Naive thymus-derived CD8-positive, alpha-beta T cell (primary cell): ENCODE measurements at places on chromosomes 5 and 9. TPM values are rescaled to one million over a fixed set of nuclear protein-coding genes. Genes with fewer than 3 reads are reported as not detected.

- peaks cover 32% of the 10 kb centered on the region for H3K4me1 ChIP-seq
- no peak for DNase-seq
- no peak overlapping the region for H3K4me3 ChIP-seq
- H3K36me3 ChIP-seq: peaks cover 3% of the 10 kb centered on the region
Measured at GRCh38 chr9:130770679-130771442, 64.2 kb upstream of the ABL1 start.

Gene ANKRD31
- 0.55 TPM for polyA plus RNA-seq

DNA sequence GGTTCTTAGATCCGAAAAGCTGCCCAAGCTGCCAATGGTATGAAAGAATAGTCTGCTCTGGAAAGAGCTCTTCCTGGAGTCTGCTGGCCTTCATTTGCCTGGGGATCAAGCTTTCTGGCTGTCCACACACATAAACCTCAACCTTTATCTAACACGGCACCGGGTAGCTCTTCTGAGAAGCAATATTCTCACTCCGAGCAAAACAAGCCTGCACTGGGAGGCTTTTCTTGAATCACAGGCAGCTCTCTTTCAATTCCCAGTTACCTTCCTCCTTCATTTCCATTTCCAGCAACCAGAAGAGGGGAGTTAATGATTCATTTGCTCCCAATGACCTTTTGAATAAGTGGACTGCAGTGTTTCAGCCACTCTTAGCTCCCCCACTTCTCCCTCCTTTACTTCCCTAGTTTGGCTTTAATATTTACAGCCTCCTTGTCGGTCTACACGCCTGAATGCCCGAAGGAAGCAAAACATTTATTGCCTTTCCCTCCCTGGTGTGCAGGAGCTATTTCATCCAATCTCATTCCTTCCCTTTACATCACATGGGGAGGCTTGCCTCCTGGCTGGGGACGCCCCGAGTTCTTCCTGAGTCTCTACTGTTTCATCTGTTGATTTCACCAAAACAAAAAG lies 187.1 kb downstream of the ARHGEF28 start:
- H3K27me3 ChIP-seq: peaks cover 40% of the 10 kb centered on the region
- no peak overlapping the region for H3K27ac ChIP-seq
- H3K4me3 ChIP-seq: no peak overlapping the region
- no peak for DNase-seq

Gene FBXL17
- polyA plus RNA-seq: 4.6 TPM

- peak within 1 kb of the TSS; percentile 49 for H3K4me3 ChIP-seq
- H3K4me1 ChIP-seq: peaks cover 13% of the 10 kb centered on the region
- peaks cover 10% of the 10 kb centered on the region for H3K36me3 ChIP-seq
- H3K27ac ChIP-seq: no peak within 1 kb of the TSS
- H3K27me3 ChIP-seq: peaks cover 60% of the 10 kb centered on the region
Measured at GRCh38 chr9:111038331-111039230, at the start of gene LPAR1. Gene LPAR1, minus strand, starts transcription at chr9:111038470. Its CDS starts 66,353 bp downstream, at chr9:110972117.

DNA sequence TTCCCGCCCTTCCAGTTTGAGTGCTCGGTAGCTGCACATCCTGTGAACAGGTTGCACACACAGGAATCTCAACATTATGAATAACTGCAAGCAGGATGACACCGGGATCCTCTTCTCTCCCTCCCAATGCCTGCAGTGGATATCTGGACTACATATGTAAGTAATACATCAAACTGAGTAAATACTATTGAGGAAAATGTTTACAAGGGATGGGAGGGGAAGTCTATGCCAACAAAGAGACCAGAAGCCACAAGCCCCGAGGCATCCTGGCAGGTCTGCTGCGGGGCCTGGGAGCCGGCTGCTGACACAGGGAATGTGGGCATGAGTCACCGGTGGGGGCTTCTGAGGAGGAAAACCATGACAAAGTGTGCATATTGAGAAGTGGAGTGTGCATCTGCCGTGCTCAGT lies 8.6 kb upstream of the ANKRD33B start:
- no peak overlapping the region for H3K4me3 ChIP-seq
- peaks cover 14% of the 10 kb centered on the region for H3K4me1 ChIP-seq
- H3K36me3 ChIP-seq: no peaks in the 10 kb centered on the region
- no peak for DNase-seq
- peaks cover 13% of the 10 kb centered on the region for H3K27me3 ChIP-seq

DNA sequence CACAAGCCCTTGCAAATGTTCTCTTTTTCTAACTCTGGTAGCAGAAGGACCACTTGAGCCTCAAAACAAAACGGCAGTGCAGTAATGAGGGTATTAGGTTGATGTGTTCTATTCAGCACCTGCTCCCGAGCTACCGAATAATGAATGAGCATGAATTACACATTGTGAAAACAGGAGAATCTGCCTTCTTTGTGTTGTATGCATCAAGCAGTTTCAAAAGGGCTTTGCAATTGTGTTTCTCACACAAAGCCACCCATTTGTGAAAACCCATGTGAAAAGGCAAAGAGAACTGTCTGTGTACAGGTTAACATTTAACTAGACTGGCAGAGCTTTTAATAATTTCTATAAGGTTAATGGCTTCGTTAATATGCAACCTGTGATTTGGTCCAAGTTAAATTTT lies 97.8 kb downstream of the STK32A start:
- DNase-seq: no peak
- no peaks in the 10 kb centered on the region for H3K4me1 ChIP-seq
- H3K4me3 ChIP-seq: no peak overlapping the region
- no peak overlapping the region for H3K27ac ChIP-seq

GRCh38 chr5:160439205-160439600 lies 17.5 kb downstream of the PTTG1 start:
- H3K27me3 ChIP-seq: peaks cover 9% of the 10 kb centered on the region
- DNase-seq: peak; percentile 83
- H3K27ac ChIP-seq: peak overlapping the region; percentile 88
- H3K4me1 ChIP-seq: peaks cover 23% of the 10 kb centered on the region
- peak overlapping the region; percentile 95 for H3K4me3 ChIP-seq
- no peaks in the 10 kb centered on the region for H3K36me3 ChIP-seq

GRCh38 chr5:112036206-112036605 lies 279.2 kb upstream of the NREP start:
- no peaks in the 10 kb centered on the region for H3K27me3 ChIP-seq
- H3K4me3 ChIP-seq: no peak overlapping the region
- no peak overlapping the region for H3K27ac ChIP-seq
- DNase-seq: no peak
